ENCODE measurements at places on chromosomes 7 and 10.

- DNase-seq: no peak
Measured at GRCh38 chr7:5429857-5430611, 6.4 kb upstream of the TNRC18 start.

DNA sequence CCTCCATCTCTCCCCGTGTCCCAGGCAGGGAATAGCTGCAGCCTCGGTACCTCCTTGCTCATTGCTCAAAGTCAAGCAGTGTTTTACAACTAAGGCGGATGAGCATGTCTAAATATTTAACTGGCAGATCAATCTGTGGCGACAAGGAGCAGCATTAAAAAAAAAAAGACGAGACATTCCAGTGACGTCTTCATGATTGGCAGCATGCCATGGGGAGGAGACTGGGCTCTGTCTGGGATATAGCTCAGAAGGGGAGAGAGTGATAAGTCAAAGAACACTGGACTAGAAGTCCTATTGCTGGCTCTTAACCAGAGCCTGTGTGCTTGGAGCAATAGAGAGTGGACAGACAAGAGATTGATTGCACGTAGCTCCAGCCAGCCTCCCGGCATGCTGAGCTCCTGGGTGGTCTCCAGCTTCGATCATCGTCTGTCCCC lies 287.5 kb upstream of the PODXL start:
- DNase-seq: no peak

- DNase-seq: no peak
Measured at GRCh38 chr10:77248104-77248790, 389.4 kb downstream of the KCNMA1 start.

DNA sequence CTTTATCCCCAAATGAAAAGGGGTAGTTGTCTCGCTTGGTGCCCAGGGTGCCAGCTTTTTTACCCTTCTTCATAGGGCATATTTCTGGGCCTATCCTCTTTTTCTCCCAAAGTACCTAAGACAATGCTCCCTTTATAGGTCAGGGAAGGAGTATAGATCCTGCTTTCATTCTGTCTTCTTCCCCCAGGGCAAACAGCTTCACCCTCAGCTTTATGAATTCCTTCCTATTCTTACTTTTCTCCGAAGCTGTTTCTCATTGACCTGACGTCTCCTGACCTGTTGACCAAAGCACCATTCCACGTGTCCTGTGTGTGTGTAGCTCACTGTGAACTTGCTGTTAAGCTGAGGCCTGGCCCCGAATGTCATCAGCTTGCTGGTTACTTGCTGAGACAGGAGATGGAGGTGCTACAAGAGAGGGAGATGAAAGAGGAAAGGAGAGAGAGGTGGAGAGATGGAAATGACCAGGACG lies 48.9 kb downstream of the PYROXD2 start:
- no peak for DNase-seq

- no peak for DNase-seq
Measured at GRCh38 chr10:49298671-49298982, 343 bp upstream of the C10orf71 start.

DNA sequence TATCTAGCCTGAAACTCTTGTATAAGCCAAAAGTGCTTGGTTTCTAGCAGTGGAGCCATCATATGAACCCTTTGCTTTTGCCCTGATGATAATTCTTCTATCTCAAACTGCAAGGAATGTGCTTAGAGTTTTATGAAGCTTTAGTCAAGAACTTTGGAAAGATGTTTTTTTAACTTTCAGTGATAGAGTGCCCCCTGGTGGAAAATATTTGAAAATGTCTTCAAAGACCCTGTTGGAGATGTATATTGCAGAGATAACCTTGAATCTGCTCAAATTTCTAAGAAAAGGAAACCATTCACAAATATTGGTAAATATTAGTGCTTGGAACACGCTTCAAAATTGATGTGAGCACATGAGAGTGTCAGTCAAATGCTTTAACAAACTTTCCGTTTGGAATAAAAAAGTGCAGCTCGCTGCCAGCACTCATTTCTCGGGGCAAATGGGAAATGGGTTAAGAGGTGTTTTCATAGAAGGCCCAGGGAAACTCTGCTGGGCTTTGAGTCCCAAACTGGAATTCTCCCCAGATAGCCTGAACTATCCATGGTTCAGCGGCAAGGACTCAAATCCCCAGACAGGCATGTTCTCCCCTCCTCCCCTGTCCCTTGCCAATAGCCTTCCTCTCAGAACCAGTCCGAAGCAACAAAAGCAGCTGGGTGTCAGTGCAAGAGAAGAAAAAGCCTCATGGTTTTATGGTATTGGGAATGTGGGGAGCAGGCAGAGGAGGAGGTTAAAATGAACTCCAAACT lies 129.3 kb downstream of the MYOF start:
- DNase-seq: no peak

DNA sequence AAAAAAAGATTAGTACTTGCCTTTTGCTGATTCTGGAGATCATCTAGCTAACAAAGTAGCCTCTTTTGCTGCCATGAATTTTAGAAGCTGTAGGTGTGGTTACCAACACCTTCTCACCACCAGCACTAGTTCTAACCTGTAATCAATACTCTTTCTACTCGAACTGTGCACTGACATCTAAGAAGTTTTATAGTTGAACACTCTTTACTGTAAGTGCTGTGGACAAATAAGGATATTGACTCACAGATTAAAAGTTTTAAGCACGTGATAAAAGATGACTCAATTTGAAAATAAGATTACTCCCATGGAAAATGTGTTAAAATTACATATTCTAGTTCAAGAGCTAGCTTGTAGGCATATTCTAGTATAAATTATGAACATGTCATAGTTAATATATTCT lies 89.9 kb downstream of the REEP3 start:
- DNase-seq: no peak

DNA sequence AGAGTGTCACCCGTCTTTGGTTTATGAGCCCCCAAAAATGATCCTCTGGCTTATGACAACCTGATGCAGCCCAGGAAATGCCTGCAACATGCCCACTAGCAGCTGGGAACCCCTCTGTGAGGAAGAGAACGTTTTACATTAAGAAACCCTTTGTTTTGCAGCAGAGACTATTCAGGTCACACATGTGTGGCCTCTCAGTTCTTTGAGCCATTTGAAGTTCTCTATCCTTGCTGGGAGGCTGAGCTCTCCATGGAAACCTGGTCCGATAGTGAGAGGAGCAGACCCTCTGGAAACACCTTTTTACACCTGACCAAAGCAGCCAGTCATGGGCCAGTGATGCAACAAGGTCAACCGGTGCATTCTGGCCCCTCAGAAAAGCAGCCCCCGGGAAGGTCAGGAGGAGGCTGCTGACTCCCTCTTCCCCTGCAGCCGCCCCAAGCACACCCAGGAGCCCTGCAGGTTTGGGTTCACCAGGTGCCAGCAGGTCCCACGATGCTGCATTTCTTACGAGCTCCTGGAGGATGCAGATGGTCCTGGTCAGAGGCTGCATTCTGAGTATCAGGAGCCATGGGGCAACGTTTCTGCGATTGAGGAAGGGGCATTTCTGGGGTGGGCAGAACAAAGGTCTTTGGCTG lies 134.3 kb downstream of the ZMYND11 start:
- DNase-seq: no peak

DNA sequence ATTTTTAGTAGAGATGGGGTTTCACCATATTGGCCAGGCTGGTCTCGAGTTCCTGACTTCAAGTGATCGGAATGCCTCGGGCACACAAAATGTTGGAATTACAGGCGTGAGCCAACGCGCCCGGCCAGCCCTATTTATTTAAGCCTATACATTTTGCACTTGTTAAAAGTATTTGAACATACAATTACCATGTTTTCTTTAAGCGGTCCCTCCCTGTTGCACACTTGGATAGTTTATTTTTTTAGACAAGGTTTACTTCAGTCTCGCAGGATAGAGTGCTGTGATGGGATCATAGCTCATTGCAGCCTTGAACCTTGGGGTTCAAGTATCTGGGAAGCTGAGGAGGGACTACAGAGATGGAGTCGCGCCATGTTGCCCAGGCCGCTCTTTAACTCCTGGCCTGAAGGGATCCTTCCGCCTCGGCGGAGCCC lies 35.7 kb upstream of the SRRM3 start:
- DNase-seq: no peak

- no peak for DNase-seq
Measured at GRCh38 chr7:137453356-137453755, 109.8 kb upstream of the PTN start.
